Cerebellar nuclear complex (tissue), 1 donor: ENCODE measurements at places on chromosomes 4 and X.

GRCh38 chrX:123422875-123423274, 238.8 kb downstream of the GRIA3 start:
- no peak for DNase-seq

DNA sequence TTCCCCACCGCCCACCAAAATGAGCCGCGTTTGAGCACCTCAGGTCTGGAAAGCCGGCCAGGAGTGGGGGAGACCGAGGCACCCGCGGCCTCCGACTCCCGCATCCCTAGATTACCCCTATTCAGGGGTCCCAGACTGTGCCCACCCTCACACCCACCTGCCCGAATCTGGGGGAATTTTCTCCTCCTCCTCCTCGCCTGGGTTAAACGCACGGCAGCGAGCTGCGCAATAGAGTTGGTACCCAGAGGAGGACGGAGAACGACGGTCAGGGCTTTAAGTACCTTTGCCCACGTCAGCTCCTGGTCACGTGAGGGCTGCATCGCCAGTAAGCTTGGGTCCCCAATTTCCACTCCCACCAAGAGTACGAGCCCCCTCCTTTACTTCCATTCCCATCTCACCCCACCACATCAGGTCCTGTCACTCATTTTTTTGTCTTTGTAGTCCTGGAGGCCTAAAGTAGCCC, at the start of gene ARMCX2:
TSS of gene ARMCX2 (minus strand) at position 250 of the 463 bp plus-strand sequence. CDS start 2,262 bp downstream, outside the sequence.
- no peak for DNase-seq

GRCh38 chr4:172996571-172997216, 171.9 kb upstream of the GALNT7 start:
- DNase-seq, result no peak

GRCh38 chrX:10393899-10394298, 226.5 kb downstream of the MID1 start:
- no peak for DNase-seq

- DNase-seq, result no peak
These were observed 82.8 kb downstream of the CCKAR start for GRCh38 chr4:26407476-26407875.
